Hepatic stellate cell (primary cell): ENCODE measurements at places on chromosomes 2 and 18.

GRCh38 chr18:52175406-52175805 lies 164.6 kb upstream of the DCC start:
- no peak for DNase-seq

DNA sequence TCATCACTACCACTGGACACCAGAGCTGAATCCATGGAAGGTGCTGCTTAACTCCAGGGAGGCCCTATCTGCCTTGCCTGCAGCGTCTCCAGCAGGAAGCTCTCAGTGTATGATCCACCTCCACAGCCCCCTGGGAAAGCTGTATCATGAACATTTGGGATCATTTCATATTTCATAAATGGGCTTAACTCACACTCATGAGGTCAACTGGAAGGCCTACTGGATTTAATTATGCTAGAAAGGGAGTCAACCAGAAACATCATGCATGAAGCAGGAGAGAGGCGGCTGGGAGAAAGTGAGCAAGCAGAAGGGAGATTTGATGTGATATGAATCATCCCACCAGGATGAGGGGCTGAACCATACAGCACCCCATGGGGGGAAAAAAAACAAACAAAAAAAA lies 537.7 kb downstream of the TNS1 start:
- no peak for DNase-seq

DNA sequence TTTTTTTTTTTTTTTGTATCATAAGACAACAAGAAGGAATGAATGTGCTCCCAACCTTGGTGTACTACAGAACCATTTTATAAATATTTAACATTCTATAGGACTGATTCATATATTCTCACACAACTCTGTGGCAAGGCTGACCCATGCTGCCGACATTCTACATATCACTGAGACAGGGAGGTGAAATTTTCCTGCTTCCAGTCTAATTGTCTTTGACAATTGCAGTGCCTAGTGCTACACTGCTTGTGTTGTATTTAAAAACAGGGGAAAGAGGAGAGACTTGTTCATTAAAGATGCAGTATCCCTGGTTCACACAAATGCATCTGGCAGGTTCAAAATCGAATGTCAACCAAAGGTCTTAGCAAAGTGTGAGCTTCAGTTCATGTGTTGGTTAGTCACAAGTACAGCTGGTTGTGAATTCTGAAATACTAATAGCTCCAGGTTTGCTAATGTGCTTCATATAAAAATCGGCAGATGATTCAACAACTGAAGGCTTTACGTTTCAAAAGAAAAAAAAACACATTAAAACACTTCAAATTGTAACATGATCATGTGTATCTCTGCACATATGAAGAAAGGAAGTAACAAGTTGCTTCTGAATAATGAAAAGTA lies 130.8 kb downstream of the FIGN start:
- DNase-seq = peak; percentile 20

DNA sequence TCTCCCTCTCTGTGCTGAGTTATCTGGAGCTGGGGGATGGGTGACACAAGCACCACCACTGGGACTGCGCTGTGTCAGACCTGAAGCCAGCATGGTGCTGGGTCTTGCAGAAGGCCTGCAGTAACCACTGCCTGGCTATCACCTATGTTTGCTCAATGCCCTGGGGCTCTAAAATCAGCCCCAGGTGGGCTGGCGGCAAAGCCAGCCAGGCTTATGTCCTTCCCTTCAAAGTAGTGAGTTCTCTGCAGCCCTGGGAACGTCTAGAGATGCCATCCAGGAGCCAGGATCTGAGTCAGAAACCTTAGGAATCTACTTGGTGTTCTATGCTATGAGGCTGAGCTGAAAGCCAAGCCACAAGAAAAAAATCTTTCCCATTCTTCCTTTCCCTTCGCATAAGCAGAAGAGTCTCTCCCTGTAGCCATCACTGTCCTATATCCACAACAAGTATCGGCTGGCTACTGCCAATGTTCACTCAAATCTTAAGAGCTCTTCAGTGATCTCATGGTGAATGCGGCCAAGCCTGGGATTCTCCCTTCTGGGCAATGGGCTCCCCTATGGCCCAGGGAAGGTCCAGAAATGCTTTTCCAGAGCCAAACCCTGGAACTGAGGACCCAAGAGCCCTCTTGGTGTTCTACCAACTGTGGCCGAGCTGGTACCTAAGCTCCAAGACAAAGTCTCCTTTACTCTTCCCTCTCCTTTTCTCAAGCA lies 248.7 kb downstream of the ZNF385B start:
- DNase-seq = no peak

GRCh38 chr2:237287872-237288271 lies 126.1 kb downstream of the COL6A3 start:
- no peak for DNase-seq

DNA sequence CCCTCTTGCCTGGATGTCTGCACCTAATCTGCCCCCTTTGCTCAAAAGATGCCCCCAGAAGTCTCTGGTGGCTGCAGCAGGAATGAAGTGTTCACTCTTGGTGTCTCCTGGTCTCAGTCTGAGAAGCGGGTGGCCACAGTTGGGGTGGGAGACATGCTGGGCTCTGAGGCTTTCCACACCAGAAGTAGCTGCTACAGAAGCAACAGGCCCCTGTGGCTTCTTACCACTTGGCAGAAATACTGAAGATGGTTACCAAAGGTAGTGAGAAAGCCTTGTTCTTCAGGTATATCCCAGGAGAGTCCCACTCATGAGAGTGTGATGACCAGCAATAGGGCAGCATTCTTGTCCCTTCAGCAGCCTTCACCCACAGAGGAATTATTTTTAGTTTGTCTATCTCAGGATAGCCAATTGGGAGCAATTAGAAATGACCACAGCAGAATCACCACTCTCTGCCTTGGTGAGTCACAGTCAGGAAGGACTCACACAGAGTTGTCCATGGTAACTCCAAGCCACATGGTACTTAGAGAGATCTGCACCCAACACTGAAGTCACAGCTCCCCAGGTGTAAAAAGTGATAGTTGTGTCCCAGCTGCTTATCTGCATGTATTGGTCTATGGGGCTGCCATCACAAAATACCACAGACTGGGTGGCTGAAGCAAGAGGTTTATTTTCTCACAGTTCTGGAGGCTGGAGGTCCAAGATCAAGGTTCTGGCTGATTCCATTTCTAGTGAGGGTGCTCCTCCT lies 169.8 kb upstream of the ID2 start:
- DNase-seq = peak; percentile 60

DNA sequence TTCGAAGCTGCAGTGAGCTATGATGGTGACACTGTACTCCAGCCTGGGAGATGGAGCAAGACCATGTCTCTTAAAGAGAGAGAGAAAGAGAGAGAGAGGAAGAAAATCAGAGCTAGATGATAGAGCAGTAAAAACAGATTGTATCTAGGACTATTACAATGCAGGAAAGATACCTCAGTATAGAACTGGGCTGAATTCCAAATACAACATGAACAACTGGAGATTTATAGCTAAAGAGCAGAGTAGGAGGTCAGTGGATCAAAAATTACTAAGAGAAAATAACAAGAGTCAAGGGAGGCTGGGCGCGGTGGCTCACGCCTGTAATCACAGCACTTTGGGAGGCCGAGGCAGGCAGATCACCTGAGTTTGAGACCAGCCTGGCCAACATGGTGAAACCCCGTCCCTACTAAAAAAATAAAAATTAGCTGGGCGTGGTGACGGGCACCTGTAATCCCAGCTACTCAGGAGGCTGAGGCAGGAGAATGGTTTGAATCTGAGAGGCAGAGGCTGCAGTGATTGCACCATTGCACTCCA lies 100.7 kb upstream of the MSH6 start:
- DNase-seq = no peak

DNA sequence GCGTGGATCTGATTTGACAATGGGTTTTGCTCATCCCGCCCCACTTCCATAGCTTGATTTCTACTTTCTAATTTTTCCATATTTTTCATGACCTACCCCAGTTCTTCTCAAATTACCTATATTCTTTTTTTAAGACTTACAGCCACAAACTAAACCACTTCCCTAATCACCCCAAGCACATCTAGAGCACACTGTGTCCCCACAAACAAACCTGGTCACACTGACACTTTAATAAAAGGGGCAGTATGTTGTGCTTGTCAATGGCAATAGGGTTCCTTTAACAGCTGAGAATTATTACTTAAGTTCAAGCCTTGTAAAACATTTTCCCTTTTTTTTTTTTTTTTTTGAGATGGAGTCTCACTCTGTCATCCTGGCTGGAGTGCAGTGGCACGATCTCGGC lies 47.1 kb downstream of the MREG start:
- no peak for DNase-seq

GRCh38 chr2:151729415-151729811 lies 4.9 kb downstream of the NEB start:
- no peak for DNase-seq

- no peak for DNase-seq
These were observed 32.9 kb downstream of the ACTR3 start for GRCh38 chr2:113922784-113923183.

DNA sequence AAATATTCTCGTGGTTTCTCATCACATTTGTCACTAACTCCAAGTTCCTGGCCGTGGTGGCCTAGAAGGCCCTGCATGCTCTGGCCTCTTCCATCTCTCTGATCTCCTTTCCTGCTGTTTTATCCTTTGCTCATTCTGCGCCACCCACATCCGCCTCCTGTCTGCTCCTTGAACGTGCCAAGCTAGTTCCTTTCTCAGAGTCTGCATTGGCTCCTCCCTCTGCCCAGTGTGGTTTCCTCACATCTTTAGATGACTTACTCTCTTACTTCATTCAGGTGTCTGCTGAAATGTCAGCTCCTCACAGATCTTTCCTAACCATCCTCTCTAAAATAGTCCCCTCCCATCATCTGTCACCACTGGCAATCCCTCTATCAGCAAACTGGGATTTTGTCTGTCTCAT lies 158.6 kb upstream of the RBMS1 start:
- no peak for DNase-seq

DNA sequence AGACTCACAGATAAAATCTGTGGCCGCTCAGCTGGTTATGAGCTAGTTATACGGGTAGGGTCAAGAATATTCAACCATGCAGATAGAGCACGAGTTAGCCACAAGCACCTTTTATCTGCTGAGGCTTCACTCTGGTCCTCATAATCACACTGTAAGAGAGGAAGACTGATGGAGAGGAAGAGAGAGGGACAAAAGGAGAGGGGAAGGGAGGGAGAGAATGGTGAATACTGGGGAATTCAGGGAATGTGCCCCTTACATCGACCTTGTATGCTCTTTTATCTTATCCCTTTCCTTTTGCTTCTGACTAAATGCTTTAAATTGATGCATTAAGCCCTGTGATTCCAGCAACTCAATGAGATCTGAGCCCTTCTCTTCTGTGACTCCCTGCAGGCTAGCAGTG lies 333.1 kb downstream of the DSEL start:
- DNase-seq = no peak

GRCh38 chr2:197152451-197153228 lies 157.9 kb downstream of the ANKRD44 start:
- peak; percentile 56 for DNase-seq

GRCh38 chr2:36403675-36404230 lies 48.2 kb downstream of the CRIM1 start:
- peak; percentile 20 for DNase-seq

DNA sequence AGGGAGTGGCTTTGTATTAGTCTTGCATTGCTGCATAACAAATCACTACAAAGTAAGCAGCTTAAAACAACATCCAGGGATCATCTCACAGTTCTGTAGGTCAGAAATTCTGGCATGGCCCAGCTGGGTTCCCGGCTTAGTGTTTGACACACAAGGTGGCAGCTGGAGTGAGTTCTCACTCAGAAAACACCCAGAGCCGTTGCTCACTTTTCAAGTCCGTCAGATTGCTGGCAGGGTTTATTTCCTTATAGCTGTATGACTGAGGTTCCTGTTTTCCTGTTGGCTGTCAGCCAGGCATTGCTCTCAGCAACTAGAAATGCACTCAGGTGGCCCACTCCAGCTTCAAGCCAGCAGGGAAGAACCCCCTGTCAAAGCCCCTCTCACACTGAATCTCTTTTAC lies 324.1 kb downstream of the CCDC178 start:
- no peak for DNase-seq

DNA sequence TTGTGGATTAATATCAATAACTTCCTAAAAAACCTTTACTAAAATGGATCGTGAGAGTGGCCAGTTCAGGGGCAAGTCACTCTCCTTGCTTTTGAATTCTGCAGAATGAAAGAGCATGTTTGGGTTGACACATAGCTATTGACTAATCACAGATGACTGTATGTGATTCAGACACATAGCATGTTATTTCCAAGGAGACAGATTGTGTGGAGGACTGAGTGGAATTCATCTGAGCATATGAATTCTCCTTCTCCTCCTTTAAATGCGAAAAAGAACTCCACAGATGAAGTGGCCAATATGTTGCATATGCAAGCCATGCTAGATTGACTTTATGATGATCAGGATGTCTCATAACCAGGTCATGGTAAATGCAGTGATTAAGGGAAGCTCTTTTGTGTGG lies 249.4 kb upstream of the FAM98A start:
- DNase-seq = no peak

GRCh38 chr2:97747716-97748115 lies 34.3 kb downstream of the ZAP70 start:
- no peak for DNase-seq

GRCh38 chr2:120288016-120288373 lies 35.3 kb downstream of the RALB start:
- no peak for DNase-seq
